Astrocyte (in vitro differentiated cells and primary cell): ENCODE measurements at places on chromosomes 13 and 19. TPM values are rescaled to one million over a fixed set of nuclear protein-coding genes. Genes with fewer than 3 reads are reported as not detected.

KLK3 gene
- total RNA-seq: not detected in 2 replicates

VSTM2B gene
- total RNA-seq: not detected in 2 replicates

ZNF724 gene
- 4.0 and 6.1 TPM in 2 replicates for total RNA-seq

GPR12 gene
- 0.14 TPM in 1 of 2 replicates, not detected in the other for total RNA-seq

AKAP8 gene
- 35.6 and 40.1 TPM in 2 replicates for total RNA-seq

PRSS57 gene
- not detected in 2 replicates for total RNA-seq

IGFL1 gene
- not detected in 2 replicates for total RNA-seq

CLC gene
- total RNA-seq: not detected in 2 replicates

DNA sequence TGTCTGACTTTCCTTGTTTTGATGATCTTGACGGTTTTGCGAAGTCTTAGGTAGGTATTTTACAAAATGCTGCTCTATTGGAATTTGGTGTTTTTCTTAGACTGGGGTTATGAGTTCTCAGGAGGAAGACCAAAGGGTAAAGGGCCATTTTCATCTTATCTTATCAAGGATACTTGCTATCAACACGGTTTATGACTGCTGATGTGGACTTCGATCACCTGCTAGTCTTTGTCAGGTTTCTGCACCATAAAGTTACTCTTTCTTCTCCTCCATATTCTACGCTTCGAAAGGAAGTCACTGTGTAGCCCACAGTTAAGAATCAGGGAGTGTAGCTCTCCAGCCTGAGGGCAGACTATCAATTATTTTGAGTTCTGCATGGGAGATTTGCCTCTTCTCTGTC lies 7.4 kb upstream of the CEBPG start:
- H3K4me3 ChIP-seq: no peak overlapping the region
- no peak overlapping the region for H3K27ac ChIP-seq
- H3K4me1 ChIP-seq: peaks cover 5% of the 10 kb centered on the region
- no peak for DNase-seq
- H3K27me3 ChIP-seq: peaks cover 7% of the 10 kb centered on the region

GRCh38 chr13:112331675-112332074 lies 44.5 kb upstream of the SPACA7 start:
- no peaks in the 10 kb centered on the region for H3K27me3 ChIP-seq
- H3K36me3 ChIP-seq: no peaks in the 10 kb centered on the region
- no peaks in the 10 kb centered on the region for H3K4me1 ChIP-seq
- no peak for DNase-seq
- no peak overlapping the region for H3K27ac ChIP-seq
- no peak overlapping the region for H3K4me3 ChIP-seq

DNA sequence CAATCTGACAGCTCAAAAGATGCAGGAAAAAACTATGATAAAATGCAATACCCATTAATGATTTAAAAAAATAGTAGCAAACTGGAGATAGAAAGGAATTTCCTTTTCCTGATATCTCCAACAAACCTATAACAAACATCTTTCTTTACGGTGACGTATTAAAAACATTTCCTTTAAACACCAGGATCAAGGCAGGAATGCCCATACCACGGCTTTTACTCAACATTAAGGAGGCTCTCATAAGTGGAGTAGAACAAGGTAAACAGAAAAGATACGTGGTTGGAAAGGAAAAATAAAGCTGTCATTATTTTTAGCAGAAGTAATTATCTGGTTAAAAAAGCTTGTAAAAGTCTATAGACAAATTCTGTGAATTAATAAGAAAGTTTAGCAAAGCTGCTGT lies 61.1 kb downstream of the MIPEP start:
- no peaks in the 10 kb centered on the region for H3K27me3 ChIP-seq
- H3K27ac ChIP-seq: no peak overlapping the region
- H3K36me3 ChIP-seq: no peaks in the 10 kb centered on the region
- no peak overlapping the region for H3K4me3 ChIP-seq

DNA sequence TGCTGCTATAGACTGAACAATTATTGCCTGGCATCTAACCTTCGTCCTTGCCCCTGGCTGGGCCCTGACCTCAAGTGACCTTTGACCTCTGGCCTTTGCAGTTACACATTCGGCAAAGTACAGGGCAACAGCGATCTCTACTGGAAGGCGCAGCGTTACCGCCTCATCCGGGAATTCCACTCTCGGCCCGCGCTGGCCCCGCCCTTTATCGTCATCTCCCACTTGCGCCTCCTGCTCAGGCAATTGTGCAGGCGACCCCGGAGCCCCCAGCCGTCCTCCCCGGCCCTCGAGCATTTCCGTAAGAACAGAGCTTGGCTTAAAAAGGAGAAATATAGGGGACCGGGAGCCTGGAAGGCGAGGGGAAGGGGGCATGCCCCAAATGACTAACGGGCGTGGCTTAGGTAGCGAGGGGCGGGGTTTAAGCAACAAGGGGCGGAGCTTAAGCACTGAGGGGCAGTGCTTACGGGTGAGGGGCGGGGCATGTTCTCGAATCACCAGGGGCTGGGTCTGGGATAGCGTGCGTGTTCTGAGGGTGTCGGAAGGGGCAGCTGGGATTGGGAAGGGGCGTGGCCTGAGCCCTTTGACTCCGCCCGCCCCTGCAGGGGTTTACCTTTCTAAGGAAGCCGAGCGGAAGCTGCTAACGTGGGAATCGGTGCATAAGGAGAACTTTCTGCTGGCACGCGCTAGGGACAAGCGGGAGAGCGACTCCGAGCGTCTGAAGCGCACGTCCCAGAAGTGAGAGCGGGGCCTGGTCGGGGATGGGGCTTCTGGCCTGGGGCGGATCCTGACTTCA lies 52.7 kb downstream of the TRPM4 start:
- no peaks in the 10 kb centered on the region for H3K27me3 ChIP-seq
- H3K4me3 ChIP-seq: no peak overlapping the region
- H3K27ac ChIP-seq: no peak overlapping the region
- no peaks in the 10 kb centered on the region for H3K4me1 ChIP-seq
- no peaks in the 10 kb centered on the region for H3K36me3 ChIP-seq
- no peak for DNase-seq

DNA sequence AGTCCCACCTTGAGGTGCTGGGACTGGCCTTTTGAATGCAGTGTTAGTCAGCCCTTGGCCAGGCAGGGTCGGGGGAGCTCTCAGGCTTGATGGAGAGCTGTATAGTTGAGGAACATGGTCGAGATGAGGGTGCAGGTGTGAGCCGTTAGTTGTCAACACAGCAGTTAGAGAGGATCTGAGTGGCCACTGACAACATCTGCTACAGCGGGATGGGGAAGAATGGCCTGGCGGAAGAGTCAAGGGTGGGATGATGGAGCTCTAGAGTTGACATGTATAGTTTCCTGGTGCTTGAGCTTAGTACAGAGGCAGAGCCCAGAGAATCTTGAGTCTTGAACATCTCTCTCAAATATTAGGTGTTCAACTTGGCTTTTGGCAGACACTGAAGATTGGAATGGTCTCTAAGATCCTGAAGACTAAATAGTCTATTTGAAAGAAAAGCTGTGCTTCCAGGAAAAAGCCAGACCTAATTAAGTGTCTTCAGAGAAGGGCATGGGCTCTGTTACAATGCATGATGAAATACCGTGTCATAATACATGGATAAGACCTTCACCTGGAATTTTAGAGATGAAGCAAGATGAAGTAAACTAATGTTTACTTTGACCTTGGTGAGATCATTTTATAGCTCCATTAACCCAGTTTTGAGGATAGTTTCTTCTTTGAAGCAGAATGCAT lies 9.7 kb downstream of the PCCA start:
- no peaks in the 10 kb centered on the region for H3K27me3 ChIP-seq
- no peaks in the 10 kb centered on the region for H3K36me3 ChIP-seq
- no peak overlapping the region for H3K4me3 ChIP-seq
- H3K4me1 ChIP-seq: peaks cover 12% of the 10 kb centered on the region
- no peak for DNase-seq

GRCh38 chr13:97567510-97568243 lies 133.7 kb downstream of the RAP2A start:
- DNase-seq: peak; percentile 8
- H3K36me3 ChIP-seq: no peaks in the 10 kb centered on the region
- H3K27ac ChIP-seq: no peak overlapping the region
- no peaks in the 10 kb centered on the region for H3K27me3 ChIP-seq

DNA sequence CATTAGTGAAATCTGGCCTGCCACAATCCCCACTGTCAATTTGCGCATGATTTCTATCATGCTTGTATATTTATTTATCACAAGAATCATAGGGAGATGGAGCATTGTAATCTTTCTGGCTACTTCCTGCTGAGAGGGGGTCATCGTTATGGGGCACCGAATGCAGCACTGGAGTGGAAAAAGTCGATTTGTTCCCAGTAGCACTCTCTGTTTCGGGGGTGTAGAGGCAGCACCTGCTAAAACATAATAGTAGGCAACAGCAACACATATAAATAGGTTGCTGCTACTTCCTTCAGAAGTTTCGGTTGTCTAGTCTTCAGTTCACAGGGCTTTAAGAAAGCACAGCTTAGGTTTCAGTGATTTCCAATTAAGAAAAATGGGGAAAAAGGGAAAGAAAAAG lies 23.4 kb upstream of the CEACAM21 start:
- H3K4me1 ChIP-seq: no peaks in the 10 kb centered on the region
- no peak overlapping the region for H3K4me3 ChIP-seq
- H3K27ac ChIP-seq: no peak overlapping the region
- peaks cover 3% of the 10 kb centered on the region for H3K27me3 ChIP-seq
- H3K36me3 ChIP-seq: no peaks in the 10 kb centered on the region

GRCh38 chr13:51821606-51822005 lies 17.6 kb upstream of the DHRS12 start:
- peaks cover 51% of the 10 kb centered on the region for H3K27me3 ChIP-seq
- H3K27ac ChIP-seq: no peak overlapping the region
- H3K4me1 ChIP-seq: no peaks in the 10 kb centered on the region
- H3K36me3 ChIP-seq: no peaks in the 10 kb centered on the region

DNA sequence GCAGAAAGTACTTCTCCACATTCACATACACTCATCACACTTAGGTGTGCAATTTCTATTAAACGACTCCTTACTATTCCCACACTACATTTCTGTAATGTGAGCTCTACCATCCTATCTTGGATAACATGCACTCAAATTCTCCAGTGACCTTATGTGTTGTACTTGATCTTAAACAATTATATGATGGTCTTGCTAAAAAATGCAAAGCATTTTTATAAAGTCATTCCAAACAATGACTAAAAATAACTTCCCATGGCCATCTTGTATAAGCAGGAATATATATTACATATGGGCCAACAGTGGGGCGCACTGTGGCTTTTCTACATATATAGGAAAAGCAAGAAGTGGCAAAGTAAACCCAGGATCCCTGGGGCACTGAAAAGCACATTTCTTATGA lies 155.5 kb downstream of the FLT1 start:
- H3K4me1 ChIP-seq: peaks cover 36% of the 10 kb centered on the region
- peak; percentile 65 for DNase-seq
- H3K4me3 ChIP-seq: no peak overlapping the region
- H3K36me3 ChIP-seq: no peaks in the 10 kb centered on the region

DNA sequence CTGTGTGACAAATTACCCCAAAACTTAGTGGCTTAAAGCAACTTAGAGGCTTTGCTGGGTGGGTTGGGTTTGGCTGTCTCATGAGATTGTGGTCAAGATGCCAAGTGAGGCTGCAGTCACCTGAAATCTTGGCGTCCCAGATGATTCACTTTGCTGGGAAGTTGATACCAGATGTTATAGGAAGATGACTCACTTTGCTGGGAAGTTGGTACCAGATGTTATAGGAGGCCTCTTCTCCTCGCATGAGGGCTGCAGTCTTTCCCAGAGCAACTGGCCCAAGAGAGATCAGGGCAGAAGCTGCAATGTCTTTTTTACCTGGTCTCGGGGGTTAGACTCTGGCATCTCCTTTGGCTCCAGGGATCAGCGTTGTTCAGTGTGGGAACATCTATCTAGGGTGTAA lies 16.8 kb downstream of the TEX29 start:
- H3K36me3 ChIP-seq: no peaks in the 10 kb centered on the region
- H3K27me3 ChIP-seq: no peaks in the 10 kb centered on the region
- peak; percentile 85 for DNase-seq
- no peak overlapping the region for H3K4me3 ChIP-seq

DNA sequence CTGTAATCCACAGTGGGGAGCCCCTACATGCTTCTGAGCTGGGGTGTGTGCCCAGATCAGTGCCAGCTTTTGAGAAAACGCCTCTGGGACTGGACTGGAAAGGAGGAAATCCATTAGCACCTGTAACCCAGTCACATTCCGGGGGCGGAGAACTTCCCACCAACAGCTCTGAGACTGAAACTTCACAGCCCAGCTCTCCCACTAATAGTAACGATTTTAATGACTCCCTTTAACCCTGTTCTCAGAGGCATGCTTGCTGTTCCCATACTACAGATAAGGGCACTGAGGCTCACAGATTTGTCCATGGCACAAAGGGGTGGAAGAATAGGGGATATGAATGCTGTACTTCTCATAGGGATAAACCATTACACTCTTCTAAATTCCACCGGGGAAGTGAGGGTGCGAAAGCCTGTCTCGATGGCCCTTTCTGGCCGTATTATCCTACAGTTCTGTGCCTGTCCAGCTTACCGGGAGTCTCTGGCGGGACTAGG lies 851 bp downstream of the FBXO46 start:
- DNase-seq: no peak
- peak overlapping the region; percentile 97 for H3K4me3 ChIP-seq
- no peaks in the 10 kb centered on the region for H3K36me3 ChIP-seq
- no peaks in the 10 kb centered on the region for H3K27me3 ChIP-seq
- H3K4me1 ChIP-seq: no peaks in the 10 kb centered on the region

- no peak overlapping the region for H3K27ac ChIP-seq
- no peak overlapping the region for H3K4me3 ChIP-seq
- H3K27me3 ChIP-seq: no peaks in the 10 kb centered on the region
- no peaks in the 10 kb centered on the region for H3K4me1 ChIP-seq
- peak; percentile 40 for DNase-seq
Measured at GRCh38 chr19:43555185-43555770, 20.0 kb downstream of the XRCC1 start.

- H3K4me1 ChIP-seq: no peaks in the 10 kb centered on the region
- no peaks in the 10 kb centered on the region for H3K27me3 ChIP-seq
- H3K27ac ChIP-seq: no peak overlapping the region
- no peak overlapping the region for H3K4me3 ChIP-seq
- H3K36me3 ChIP-seq: no peaks in the 10 kb centered on the region
- DNase-seq: no peak
Measured at GRCh38 chr19:10473192-10473591, 30.0 kb downstream of the KEAP1 start.

DNA sequence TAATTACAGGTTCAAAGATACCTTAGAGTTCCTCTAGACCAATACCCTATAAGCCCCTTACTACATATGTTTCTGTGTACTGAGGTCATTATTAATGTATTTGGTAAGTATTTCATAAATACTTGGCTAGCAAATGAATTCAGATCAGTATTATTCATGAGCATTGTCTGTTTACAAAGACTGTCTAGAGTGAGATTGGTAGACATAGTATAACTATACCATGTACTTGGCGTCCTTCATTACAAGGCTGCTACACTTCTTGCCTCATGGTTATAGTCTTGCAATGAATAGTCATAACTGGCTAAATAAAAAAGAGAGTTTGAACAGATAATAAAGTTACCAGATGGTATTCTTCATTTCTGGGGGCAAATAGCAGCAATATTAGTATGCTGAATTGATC lies 12.1 kb downstream of the SETDB2 start:
- no peak for DNase-seq
- H3K27ac ChIP-seq: no peak overlapping the region

DNA sequence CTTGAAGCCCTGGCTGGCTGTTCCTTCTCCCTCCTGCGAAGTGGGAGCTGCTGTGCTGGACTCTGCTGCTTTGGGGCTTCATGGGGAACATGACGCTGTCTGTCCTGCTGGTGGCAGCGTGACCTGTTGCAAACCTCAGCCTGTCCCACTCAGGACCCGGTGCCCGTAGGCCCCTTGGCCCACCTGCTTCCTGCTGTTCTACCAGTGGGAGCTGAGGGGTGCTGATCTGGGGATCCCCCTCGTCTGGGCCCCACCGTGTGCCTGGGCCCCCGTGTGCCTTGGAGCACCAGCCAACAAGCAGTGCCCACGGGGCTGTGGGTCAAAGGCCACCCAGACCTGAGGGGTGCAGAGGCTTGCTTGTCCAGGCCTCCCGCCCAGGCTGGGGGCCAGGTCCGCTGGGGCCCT lies 5.3 kb downstream of the SPPL2B start:
- H3K36me3 ChIP-seq: no peaks in the 10 kb centered on the region
- H3K27me3 ChIP-seq: no peaks in the 10 kb centered on the region
- H3K4me3 ChIP-seq: no peak overlapping the region
